Stimulated activated memory B cell treated with anti-CD40 and anti-IgM and Interleukin-4, amounts not matched to agents 10 μg/mL and 1 μg/mL and 100 μg/mL, for 72 hours (primary cell): ENCODE measurements at places on chromosomes 5 and 9.

GRCh38 chr5:145834554-145834916 lies 607 bp downstream of the PRELID2 start:
- H3K27me3 ChIP-seq, result peaks cover 7% of the 10 kb centered on the region
- H3K36me3 ChIP-seq, result no peaks in the 10 kb centered on the region
- ATAC-seq, result no peak

- peaks cover 34% of the 10 kb centered on the region for H3K36me3 ChIP-seq
- H3K27me3 ChIP-seq, result no peaks in the 10 kb centered on the region
- no peak for ATAC-seq
- H3K4me3 ChIP-seq, result no peak overlapping the region
- peaks cover 29% of the 10 kb centered on the region for H3K4me1 ChIP-seq
Measured at GRCh38 chr5:40733879-40734563, 21.7 kb downstream of the TTC33 start.

DNA sequence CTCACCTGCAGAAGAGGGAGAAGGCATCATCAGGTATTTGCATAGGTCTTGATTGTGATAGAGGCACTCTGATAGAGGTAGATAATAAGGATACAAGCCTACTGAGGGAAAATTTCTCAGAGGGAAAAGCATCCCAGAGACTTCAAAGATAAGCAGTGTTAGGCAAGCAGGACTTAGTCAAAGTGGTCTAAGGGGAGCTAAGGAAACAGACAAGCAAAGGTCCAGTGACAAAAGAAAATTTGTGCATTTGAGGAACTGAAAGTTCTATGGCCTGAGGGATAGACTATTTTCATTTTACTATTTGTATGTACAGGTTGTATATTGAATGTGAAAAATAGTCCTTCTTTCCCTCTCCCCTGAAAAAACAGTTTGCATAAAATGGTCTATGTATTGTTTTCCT lies 27.4 kb downstream of the OXCT1 start:
- no peak overlapping the region for H3K4me3 ChIP-seq
- H3K27me3 ChIP-seq, result no peaks in the 10 kb centered on the region
- no peak overlapping the region for H3K27ac ChIP-seq
- H3K36me3 ChIP-seq, result peaks cover 24% of the 10 kb centered on the region

DNA sequence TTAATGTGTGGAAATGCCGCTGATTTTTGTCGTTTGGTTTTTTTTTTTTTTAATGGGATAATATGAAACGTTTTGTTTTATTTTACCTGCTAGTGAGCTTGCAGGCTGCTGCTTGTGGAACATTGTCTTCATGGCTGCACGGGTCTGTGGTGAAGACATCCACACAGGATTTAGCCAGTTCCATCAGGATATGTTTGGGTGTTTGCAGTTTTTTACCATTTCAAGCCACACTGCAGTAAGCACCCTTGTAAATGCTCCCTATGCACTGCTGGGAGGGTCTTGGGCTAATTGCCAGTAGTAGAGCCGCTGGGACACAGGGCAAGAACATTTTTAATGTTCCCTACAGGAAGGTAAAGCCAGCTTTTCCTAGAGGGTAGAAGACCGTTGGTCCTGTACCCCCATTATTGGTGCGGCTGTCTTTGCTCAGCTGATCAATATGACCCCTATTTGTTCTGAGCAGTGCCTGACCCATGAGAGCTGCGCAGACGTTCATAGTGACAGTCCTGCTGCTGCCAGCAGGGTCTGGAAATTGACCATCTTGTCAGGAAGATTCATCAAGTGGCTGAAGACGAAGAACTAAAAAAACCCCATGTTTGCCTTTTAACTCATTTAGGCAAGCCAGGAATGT lies 20.5 kb upstream of the EEIG1 start:
- H3K36me3 ChIP-seq, result no peaks in the 10 kb centered on the region
- H3K27ac ChIP-seq, result no peak overlapping the region
- no peaks in the 10 kb centered on the region for H3K27me3 ChIP-seq
- H3K4me1 ChIP-seq, result peaks cover 13% of the 10 kb centered on the region
- no peak for ATAC-seq
- no peak overlapping the region for H3K4me3 ChIP-seq
